A549 (cell line): ENCODE measurements at places on chromosomes 13 and 19. TPM values are rescaled to one million over a fixed set of nuclear protein-coding genes. Genes with fewer than 3 reads are reported as not detected.

The CD177 gene
- 0.05 to 0.09 TPM in 2 of 3 replicates, not detected in the other for polyA plus RNA-seq

- DNase-seq: no peak
Observed at GRCh38 chr13:30593001-30593400, 24.7 kb upstream of the USPL1 start.

DNA sequence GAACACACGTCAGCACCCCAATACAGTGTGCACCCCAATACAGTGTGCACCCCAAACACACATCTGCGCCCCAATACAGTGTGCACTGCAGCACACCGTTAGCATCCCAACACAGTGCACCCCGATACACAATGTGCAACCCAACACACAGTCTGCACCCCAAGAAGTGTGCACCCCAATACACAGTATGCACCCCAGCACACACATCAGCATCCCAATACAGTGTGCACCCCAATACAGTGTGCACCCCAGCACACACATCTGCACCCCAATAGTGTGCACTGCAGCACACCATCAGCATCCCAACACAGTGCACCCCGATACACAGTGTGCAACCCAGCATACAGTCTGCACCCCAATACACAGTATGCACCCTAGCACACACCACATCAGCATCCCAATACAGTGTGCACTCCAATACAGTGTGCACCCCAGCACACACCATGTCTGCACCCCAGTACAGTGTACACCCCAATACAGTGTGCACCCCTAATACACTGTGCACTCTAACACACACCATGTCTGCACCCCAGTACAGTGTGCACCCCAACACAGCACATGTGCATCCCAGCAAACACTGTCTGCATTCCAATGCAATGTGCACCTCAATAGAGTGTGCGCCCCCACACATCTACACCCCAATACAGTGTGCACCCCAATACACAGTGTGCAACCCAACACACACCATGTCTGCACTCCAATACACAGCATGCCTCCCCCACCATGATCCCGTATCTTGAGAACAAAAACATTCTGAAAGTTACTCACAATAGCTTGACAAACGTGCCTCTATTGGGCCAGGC is 855 bp upstream of the CARS2 start:
- DNase-seq: no peak

GRCh38 chr19:30351774-30352173 is 20.4 kb upstream of the ZNF536 start:
- DNase-seq: no peak

The BCL3 gene
- 49.6 to 80.7 TPM (median 72.1 TPM) in 3 replicates for polyA plus RNA-seq

DNA sequence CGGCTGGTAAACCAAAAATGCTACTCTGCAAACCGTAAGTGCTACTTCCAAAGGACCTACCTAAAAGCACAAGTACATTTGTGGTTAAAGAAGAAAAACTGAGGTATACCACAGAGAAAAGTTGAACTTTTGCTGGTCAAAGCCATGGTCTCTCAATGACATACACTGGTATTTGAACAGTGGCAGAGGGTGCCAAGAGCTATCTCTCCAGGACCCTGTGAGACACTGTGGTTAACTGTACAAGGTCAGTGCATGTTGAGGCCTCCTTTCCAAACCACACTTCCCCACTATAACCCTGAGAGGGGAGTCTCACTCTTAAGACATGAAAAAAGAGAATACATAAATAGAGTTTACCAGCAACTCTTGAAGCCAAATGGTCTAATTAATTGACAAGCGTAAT is 49.5 kb downstream of the COL4A1 start:
- DNase-seq: no peak

DNA sequence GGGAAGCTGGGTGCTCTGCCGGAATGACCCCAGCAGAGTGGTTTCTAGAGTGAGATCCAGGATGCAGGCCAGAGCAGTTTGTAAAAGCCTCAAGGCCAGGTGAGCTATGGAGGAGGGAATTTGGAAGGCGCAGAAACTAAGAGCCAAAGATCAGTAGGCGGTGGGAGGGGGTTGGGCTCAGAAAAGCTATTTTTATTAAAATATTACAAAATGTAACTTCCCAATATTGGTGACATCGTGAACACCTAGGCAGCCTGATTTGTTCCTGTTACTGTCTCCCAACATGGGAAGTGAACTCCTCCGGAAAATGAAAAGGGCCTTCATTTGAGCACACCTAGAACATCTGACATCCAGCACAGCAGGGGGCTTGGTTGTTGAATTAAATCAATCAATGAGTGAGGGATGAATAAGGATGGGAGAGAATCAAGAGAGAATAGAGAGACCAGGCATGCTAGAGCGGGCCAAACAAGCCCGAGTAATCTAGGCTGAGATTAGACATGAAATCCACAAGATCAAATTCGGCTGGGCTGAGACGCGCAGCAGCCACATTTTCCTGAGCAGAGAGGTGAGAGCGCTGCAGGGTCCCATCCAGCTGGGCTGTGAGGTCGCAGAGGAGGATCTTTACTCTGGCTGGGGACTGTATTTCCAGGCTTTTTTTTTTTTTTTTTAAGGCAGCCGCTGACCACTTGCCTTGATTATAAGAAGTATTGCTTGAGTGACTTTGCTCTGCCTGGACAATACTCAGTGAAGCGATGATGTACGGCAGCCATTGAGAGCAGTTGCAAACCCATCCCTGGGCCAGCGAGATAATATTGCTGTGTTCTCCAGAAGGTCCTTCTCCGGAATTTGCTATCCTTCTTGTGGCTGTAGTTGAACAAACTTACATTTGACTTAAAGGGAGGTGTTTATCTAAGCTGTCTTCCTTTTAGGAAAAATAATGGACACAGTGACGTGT is 178.0 kb upstream of the KL start:
- no peak for DNase-seq

DNA sequence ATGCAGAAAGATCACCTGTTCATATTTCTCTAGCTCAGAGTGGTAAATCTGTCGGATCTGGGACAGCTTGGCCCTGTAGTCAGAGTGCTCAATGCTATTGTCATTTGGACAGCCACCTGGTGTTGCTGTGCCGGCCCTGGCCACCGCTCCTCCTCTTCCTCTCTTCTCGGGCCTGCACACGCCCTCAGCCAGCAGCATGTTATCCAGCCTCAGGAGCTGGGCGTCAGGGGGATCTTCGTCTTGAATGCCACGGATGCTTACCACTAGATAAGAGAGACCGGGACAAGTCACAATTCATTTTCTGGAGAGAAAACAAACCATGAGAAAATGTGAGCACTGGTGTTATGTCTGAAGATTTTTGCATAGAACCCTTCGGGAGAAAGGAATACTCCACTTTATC is 32.5 kb downstream of the CILP2 start:
- DNase-seq: no peak

DNA sequence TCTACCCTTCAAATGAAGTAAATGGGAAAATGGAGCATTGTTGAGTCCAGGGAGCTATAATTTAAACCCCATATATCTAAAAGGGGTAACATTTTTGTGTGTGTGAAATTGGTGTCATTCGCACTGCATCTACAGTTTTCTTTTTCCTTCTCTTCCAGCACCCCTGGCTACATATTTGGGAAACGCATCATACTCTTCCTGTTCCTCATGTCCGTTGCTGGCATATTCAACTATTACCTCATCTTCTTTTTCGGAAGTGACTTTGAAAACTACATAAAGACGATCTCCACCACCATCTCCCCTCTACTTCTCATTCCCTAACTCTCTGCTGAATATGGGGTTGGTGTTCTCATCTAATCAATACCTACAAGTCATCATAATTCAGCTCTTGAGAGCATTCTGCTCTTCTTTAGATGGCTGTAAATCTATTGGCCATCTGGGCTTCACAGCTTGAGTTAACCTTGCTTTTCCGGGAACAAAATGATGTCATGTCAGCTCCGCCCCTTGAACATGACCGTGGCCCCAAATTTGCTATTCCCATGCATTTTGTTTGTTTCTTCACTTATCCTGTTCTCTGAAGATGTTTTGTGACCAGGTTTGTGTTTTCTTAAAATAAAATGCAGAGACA is 28.6 kb downstream of the ALOX5AP start:
- no peak for DNase-seq

DNA sequence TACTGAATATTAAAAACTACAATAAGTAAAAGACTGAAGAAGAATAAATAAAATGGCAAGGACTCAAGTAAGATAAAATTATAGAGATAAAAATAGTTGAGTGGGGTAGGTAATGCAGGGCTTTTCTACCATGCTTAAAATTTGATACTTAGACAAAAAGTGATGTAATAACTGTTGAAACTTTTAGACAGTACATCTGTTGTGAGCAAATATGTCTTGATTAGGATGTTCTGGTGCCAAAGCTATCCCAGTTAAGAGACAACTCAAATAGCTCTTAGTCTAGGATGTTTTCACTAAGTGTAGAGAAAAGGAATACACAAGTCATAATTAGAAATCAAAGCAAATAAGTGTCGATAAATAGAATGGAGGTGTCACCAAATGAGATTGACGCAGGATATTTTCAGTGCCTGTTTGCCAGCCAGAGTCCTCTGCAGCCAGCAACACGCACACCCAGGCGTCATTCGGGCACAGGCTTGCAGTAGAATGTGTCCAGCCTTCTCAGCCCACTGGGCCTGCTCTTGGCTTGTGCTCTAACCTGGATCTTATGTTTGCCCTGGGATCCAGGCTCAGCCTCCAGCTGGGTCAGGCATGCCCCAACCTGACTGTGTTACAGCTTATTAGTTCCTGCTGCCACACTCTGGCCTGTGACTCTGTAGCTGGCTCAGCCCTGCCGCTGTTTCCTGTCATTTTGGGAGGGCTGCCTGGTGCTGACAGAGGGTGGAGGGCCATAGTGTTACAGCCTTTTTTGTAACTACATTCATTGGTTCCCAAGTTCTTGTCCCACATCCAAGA is 766.2 kb downstream of the PCDH17 start:
- DNase-seq: no peak

DNA sequence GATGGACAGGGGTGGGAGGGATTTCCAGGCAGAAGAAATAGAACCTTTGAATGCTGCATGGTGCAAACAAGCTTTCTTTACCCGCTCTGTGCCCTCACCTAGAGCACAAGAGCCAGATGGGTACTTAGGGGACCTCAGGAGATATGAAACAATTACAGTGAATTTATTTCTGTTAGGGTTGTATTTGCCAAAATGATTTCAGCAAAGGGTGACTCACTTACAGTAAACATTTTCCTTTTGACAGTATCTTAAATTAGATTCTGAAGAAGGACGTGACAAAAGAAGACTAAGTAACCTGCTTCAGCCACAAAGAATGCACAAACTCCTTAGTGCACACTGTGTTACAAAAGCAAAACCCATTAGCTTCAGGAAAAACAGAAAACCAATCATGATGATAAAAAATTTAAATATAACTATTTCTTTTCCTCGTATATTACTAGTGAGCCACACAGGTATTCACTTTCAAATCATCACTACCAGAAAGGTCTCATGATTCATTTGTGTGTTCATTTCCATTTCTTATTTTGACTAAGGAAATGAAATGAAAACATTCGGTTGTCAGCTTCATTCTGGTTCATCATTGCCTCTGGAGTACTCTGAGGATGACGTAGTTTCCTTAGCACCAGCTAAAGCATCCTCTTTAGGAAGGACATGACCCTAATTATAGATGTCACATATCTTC is 158.8 kb downstream of the NHLRC3 start:
- no peak for DNase-seq

DNA sequence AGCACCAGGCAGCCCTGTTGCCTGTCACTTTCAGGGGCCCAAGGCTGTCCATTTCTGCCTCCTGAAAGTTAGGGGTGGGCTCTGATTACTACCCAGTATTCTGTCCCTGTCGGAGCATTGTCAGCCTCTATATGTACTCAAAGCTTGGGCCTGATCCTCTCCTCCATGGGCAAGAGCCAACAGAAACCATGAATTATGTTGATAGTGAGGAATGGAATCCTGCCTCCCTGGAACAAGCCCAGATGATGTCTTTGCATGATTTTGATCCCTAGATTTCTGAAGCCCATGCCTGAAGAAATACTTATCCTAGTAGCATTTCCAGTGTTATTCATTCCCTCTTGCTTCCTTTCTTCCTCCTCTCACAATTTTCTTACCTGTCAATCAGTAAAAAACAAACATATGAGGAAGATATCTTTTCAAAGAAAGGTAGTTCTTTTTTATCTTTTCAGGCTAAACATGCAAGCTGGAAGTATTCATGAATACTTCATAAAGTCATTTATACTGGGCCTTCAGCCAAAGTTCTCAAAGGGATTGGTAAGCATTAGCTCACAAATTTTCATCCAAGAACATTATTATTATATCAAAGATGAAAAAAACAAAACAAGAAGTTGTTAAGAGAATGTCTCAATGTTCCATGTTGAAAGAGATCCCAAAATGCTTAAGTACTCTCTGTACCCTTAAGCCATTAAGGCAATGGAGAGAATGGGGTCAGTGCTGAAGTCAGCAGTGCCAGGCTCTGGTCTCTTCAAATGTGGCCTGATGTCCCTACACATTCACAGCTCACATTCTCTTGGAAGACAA is 171.7 kb downstream of the NHLRC3 start:
- DNase-seq: no peak

- no peak for DNase-seq
Observed at GRCh38 chr13:100089465-100090032, 656 bp downstream of the PCCA start.

DNA sequence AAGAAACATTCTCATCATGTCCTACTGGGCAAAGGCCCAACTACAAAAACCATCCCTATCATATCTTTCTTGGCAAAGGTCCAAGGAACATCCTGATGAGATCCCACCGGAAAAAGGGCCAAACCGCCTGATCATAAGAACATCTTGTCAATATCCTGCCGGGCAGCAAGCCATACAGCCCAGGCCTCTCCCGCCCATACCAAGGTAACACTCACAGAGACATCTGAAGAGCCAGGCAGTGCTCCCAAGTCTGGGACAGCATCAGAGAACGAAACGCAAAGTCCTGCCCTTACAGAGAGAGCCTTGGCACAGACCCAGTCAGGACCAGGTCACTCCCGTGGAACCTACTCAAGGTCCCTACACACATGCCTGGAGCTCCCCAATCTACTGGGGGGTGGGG is 18.5 kb upstream of the ZNF331 start:
- DNase-seq: no peak

DNA sequence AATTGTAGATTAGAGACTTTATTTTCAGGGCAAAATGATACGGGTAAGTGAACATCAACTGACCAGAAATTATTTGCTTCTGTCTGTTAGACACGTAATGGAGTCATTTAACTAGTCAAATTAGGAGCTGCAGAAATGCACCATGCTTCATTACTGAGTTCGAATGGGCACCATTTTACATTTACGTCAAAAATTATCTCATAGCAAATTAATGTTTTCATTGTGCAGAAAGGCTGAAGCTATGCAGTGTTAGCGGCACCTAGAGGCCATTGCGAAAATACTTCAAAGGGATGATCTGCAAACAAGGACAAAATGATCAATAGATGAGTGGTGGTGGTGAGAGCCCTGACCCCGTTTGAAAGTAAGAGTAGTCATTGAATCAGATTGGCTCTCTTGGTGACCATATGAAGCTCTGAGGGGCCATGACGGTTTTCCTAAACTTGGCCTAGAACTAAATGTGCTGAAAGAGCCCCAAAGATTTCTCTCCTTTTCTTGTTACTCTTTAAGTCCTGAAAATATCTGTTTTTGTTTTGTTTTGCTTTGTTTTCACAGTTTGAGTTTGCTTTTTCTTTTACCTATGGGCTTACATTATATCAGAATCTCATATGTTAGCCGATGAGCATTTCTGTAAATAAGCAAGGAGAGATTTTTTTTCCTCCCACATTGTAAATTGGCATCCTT is 277.9 kb downstream of the ZNF536 start:
- peak; percentile 72 for DNase-seq
